ENCODE measurements at places on chromosomes 12 and 14. TPM values are rescaled to one million over a fixed set of nuclear protein-coding genes. Genes with fewer than 3 reads are reported as not detected.

The TDRD9 gene
- polyA plus RNA-seq = 1.1 TPM

GRCh38 chr14:69366069-69366468 lies 32.0 kb downstream of the ERH start:
- no peak for DNase-seq
- H3K4me3 ChIP-seq = no peak overlapping the region
- H3K4me1 ChIP-seq = no peaks in the 10 kb centered on the region
- H3K27ac ChIP-seq = no peak overlapping the region
- H3K27me3 ChIP-seq = no peaks in the 10 kb centered on the region
- no peaks in the 10 kb centered on the region for H3K36me3 ChIP-seq

DNA sequence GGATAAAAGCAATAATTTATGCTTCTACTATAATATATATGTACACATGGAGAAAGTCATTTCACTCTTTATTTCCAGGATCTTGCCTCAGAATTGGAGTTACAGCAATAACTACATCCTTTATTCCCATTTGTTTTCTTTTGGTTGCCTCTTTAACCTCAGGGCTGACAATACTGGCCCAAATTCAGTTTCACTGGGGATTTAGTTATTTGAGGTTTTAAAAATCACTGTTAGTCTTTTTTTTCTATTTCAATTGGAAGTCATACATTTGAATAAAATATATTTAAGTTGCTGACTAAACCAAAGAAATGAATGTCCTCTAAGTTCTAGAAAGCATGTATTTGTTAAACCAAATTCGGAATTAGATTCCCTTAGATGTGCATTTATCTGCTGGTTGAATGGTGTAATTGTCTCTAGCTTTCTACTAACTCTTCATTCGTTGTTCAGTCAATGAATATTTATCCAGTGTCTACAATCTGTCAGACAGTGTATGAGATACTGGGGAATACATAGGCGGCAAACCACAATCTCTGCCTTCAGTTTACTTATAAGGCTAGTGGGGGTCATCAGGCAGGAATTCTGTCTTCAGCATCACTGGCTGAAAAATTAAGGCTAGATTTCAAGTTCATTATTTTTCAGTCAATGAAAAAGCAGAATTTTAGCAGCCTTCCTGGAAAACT lies 190.8 kb upstream of the ARHGAP5 start:
- H3K4me3 ChIP-seq = no peak overlapping the region
- H3K36me3 ChIP-seq = no peaks in the 10 kb centered on the region
- no peaks in the 10 kb centered on the region for H3K27me3 ChIP-seq
- H3K27ac ChIP-seq = no peak overlapping the region
- H3K4me1 ChIP-seq = no peaks in the 10 kb centered on the region
- no peak for DNase-seq

GRCh38 chr12:97616946-97617345 lies 154.3 kb downstream of the RMST start:
- H3K27me3 ChIP-seq = no peaks in the 10 kb centered on the region
- no peak for DNase-seq
- H3K4me3 ChIP-seq = no peak overlapping the region
- no peaks in the 10 kb centered on the region for H3K36me3 ChIP-seq

The GPRC5D gene
- 0.22 TPM for polyA plus RNA-seq

- no peak for DNase-seq
- H3K4me3 ChIP-seq = no peak overlapping the region
- no peaks in the 10 kb centered on the region for H3K27me3 ChIP-seq
- H3K36me3 ChIP-seq = no peaks in the 10 kb centered on the region
- H3K4me1 ChIP-seq = peaks cover 11% of the 10 kb centered on the region
These were observed 10.7 kb downstream of the PAWR start for GRCh38 chr12:79680051-79680450.

GRCh38 chr12:127685491-127685890 lies 581.5 kb upstream of the TMEM132C start:
- no peaks in the 10 kb centered on the region for H3K36me3 ChIP-seq
- no peak for DNase-seq
- no peaks in the 10 kb centered on the region for H3K27me3 ChIP-seq

The OR4M1 gene
- not detected for polyA plus RNA-seq
